ENCODE measurements at places on chromosomes 5 and 9. TPM values are rescaled to one million over a fixed set of nuclear protein-coding genes. Genes with fewer than 3 reads are reported as not detected.

DNA sequence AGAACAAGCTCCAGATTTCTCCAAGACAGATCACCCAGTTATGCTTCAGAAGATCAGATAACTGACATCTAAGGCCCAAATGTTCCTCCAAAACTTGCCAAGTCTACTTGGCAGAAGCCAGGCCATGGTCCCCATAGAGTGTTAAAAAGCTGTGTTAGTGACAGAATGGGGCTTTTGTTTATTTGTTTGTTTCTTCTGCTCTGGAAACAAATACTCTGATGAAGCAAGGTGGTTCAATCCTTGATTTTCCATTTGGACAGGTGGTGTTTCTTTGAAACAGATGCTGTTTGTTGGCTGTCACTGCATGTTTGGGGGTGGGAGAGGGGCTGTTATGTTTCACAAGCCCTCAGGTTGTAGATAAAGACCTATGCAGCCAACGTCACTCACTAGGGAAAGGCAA, 264.0 kb downstream of the FAM114A2 start:
- no peak for ATAC-seq

- ATAC-seq = no peak
Observed at GRCh38 chr5:98750693-98751092, 22.8 kb upstream of the RGMB start.

GRCh38 chr5:128343168-128343567, 194.9 kb downstream of the FBN2 start:
- ATAC-seq = no peak

- peak; percentile 28 for ATAC-seq
Observed at GRCh38 chr9:123058834-123059233, 25.4 kb downstream of the GPR21 start.

- ATAC-seq = no peak
Observed at GRCh38 chr9:128027705-128028104, 39.4 kb downstream of the NAIF1 start.

DNA sequence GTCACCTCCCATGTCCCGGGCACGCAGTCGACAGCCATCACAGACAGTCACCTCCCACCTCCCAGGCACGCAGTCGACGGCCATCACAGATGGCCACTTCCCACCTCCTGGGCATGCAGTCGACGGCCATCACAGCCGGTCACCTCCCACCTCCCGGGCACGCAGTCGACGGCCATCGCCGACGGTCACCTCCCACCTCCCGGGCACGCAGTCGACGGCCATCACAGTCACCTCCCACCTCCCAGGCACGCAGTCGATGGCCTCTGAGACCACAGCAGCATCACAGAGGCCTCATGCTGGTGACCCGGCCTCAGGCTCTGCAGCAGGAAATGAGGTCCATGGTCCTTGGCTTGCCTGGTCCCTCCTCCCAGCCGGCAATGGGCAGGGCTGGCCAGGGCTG, 5.5 kb upstream of the SLC6A19 start:
- ATAC-seq = no peak

DNA sequence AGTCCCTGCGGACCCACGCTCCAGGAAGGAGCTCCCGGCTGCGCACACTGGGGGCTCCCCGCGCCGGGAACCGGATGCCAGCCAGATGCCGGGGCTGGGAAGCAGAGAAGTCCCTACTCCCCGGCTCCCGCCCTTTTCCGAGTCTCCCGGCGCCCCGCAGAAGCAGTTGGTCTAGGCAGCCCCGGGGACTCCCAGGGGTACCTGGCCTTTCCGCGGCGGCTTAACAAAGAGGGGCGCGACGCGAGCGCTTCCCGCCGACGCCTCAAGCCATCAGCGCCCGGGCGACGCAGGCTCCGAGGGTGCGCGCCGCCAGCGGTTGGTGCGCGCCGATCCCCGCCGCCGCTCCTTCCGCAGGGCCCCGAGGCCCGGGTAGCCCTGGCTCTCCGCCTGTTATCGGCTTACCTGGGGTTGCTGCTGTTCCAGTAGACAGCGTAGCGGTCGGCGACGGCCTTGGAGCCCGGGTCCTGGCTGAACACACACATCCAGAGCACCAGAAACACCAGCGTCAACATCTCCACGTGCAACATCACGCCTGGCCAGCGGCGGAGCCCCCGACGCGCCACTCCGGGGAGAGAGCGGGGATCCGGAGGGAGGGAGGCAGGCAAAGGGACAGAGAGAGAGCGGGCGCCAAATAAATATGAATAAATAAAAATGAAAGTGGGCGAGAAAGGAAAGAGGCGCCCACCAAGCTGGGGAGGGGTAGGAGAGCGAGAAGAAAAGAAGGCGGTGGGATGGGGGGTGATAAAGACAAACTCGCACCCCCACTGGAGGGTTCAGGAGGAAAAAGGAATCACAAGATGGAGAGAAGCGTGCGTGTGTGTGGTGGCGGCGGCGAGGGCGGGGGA, 428 bp downstream of the EFNA5 start:
- ATAC-seq = no peak

GRCh38 chr5:150278046-150278730, 11.4 kb downstream of the CAMK2A start:
- no peak for ATAC-seq

DNA sequence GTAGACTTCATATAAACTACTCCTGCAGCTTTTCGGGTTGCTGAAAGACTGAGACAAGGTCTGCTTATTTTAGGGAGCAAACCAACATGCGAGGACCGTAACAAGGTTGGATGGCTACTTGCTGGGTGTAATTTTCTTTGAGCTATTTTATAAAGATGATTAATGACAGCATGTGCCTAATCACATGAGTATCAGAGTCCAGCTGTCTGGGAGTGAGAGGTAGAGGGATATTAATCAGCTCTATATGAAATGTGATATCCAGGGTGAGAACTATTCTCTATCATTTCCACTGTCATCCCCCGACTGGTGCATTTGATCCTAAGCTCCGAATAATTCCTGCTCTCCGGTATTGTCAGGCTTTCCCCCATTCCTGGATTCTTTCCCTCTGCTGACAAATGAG, 193.8 kb upstream of the HMHB1 start:
- no peak for ATAC-seq

GRCh38 chr5:80874162-80874561, 86.0 kb upstream of the RASGRF2 start:
- no peak for ATAC-seq

GRCh38 chr9:70092190-70092589, 48.5 kb downstream of the MAMDC2 start:
- ATAC-seq = peak; percentile 14

- no peak for ATAC-seq
Observed at GRCh38 chr9:132415181-132415580, 5.2 kb downstream of the CFAP77 start.

GRCh38 chr5:151954255-151954654, 29.6 kb upstream of the GLRA1 start:
- no peak for ATAC-seq

DNA sequence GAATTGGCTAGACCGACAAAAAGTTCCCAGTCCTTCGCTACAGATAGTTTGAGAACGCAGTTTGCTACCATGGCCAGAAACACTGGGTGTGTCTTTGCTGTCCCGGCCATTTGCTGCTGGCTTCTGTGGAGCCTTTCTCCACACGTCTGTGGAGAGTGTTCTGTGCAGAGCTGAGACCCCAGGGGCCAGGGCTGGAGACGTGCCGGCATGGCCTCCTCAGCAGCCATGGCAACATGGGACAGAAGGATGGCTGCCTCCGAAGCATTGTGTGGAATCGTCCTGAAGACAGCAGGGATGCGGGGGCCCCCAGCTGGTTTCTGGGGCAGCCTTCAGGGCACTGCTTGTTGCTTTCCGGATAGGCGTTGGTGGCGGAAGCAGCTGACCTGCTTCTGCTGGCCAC, 142.8 kb downstream of the GADD45G start:
- no peak for ATAC-seq

GRCh38 chr9:86187121-86187520, 72.3 kb downstream of the C9orf153 start:
- no peak for ATAC-seq

GRCh38 chr5:140561753-140562523, 2.5 kb downstream of the APBB3 start:
- ATAC-seq = no peak

- no peak for ATAC-seq
Observed at GRCh38 chr5:5370059-5370774, 52.3 kb upstream of the ICE1 start.

DNA sequence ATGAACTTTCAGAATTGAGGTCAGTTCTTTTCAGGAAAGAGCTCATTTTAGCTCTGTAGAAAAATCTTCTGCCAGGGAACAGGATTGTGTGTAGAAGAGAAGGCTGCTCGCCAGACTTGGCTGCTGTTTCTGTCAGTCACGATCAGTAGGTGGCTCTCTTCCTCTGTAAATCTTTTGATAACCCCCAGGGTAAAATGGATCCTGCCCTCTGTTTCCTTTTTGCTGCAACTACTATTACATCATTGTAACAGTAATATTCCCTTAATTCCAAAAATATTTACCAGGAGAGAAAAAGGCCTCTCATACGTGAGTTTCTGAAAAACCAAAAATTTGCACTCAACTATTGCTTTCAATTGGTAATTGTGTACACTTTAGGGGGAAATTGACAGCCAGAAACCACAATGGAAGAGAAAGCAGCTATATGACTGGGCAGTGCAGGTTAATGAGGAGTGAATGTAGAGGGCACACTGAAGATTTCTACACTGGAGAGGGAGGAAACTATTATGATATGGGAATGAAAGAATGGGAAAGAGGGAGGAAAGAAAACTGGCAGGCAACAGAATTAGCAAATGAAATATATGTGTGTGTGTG, 12.3 kb downstream of the IFNA21 start:
- ATAC-seq = no peak

- no peak for ATAC-seq
Observed at GRCh38 chr9:118532592-118532991, 828.4 kb downstream of the TLR4 start.

DNA sequence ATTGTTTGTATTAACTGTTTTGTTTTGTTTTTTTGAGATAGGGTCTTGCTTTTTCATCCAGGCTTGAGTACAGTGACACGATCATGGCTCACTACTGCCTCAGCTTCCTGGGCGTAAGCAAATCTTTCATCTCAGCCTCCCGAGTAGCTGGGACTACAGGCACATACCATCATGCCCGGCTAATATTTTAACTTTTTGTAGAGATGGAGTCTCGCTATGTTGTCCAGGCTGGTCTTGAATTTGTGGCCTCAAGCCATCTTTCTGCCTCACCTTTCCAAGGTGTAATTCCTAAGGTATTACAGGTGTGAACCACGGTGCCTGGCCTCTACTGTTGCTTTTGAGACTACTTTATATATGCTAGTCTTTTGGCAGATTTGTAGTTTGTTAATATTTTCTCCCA, 8.4 kb downstream of the RCL1 start:
- ATAC-seq = no peak

DNA sequence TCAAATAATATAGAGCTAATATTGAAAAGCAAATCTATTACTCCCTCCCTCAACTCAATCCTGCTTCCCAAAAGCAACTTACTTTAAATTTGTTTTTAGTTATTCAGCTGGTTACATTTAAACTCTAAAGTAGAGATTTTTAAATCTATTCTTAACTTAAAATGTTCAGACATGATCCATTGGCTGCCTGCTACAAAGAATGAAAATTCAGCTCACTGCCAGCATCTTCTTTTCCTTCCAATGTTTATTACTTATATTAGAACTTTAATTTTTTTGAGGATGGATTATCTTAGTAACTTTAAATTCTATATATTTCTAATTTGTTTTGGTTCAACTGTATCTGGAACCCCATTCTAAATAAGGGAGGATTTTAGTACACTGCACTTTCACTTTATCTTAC, 163.2 kb downstream of the TMEM167A start:
- no peak for ATAC-seq

DNA sequence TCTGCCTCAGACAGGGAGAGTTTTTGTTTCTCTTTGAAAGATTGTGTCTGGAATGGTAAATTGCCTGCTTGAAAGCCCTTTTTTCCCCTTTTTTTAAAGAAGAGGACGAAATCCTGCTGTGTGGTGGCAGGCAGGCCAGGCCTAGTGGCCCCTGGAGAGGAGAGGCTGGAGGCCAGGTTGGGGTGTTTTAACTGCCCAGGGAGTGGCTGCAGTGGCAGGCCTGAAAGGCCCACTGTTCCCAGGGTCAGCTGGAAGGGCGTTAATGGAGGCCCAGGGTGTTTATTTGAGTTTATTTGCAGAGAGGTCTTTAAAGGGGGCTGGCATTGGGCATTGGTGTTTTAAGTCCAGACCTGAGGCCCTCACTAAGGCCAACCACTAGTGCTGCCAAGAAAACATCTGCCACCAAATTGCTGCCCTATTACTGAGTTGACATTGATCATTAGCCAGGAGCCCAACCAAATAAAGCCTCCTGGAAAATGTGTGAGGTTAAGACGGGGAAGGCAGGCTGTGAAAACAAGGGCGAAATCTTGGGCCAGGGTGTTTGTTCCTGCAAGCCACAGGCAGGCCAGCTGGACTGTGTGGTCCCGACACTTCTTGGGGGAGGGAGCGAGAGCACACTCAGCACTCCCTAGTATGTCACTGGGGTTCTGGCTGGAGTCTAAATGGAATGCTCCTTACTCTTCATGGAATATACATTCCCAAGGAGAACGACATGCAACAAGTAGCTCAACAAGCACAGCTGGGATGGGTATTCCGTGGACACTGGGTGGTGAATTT, 5.0 kb downstream of the JADE2 start:
- no peak for ATAC-seq

DNA sequence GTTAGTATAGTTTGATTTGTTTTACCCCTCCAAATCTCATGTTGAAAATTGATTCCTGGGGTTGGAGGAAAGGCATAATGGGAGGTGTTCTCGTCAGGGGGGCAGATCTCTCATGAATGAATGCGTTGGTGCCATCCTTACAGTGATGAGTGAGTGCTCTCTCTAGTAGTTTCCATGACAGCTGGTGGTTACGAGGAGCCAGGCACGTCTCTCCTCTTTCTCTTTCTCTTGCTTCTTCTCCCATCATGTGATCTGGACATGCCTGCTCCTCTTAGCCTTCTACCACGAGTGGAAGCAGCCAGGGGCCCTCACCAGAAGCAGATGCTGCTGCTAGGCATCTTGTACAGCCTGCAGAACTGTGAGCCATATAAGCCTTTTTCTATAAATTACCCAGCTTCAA, 454.1 kb downstream of the EFNA5 start:
- ATAC-seq = no peak

DNA sequence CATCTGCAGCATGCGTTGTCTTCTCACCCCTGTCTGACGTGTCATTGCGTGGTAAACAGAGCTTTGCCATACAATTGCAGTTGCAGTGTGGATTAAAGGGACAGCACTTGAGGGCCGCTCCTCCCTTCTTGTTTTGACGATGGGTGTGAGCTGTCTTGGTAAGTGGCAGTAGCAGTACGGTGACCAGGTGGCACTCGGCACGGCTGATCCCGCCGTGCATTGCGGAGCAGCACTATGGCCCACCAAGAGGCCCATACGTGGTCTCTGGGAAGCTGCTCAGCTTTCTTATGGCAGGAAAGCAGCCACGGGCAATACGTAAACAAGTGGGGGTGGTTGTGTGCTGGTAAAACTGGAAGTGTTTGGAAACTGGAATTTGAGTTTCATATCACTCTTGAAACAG, 25.1 kb downstream of the EHMT1 start:
- no peak for ATAC-seq

- ATAC-seq = no peak
Observed at GRCh38 chr9:4226331-4227250, 73.3 kb downstream of the GLIS3 start.

GRCh38 chr5:50814556-50814955, 148.1 kb downstream of the PARP8 start:
- ATAC-seq = no peak

POLR3G gene
- 1.7 TPM for total RNA-seq

ZNF79 gene
- 14.0 TPM for total RNA-seq

PKD2L2 gene
- total RNA-seq = not detected

KCNIP1 gene
- 1.6 TPM for total RNA-seq

QRFP gene
- total RNA-seq = not detected

OGN gene
- total RNA-seq = 12.9 TPM

LSM11 gene
- total RNA-seq = 18.4 TPM

IL4 gene
- total RNA-seq = not detected

INSL4 gene
- total RNA-seq = not detected

CCIN gene
- 1.5 TPM for total RNA-seq

Measured in gastroesophageal sphincter (tissue), 4 donors.